SK-N-MC (cell line): ENCODE measurements at places on chromosomes 12 and 14.

GRCh38 chr14:59098377-59098776 lies 90.1 kb upstream of the DAAM1 start:
- DNase-seq, result no peak

GRCh38 chr12:12201274-12201758 lies 65.5 kb downstream of the LRP6 start:
- DNase-seq, result no peak

GRCh38 chr12:2616763-2617162 lies 178.0 kb upstream of the FKBP4 start:
- no peak for DNase-seq

DNA sequence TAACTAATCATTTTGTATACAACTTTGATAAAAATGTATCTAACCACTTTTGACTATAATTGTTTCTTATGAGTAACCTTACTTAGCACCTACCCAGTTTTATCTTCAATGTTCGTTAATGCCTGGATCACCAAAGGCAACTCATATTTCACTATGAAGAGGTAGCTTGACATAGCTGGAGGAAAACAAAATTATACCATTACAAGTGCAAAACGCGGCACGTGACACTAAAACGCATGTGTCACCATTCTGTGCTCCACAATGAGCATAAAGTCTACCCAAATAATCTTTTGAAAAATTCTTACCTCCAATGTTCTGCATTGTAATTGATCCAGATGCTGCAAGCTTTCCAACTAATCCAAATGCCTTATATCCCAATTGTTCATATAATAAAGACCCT lies 5.8 kb downstream of the SLC38A2 start:
- DNase-seq, result no peak

GRCh38 chr12:19915392-19916195 lies 452.7 kb upstream of the PDE3A start:
- DNase-seq, result no peak

GRCh38 chr12:70948236-70948975 lies 27.9 kb upstream of the PTPRR start:
- no peak for DNase-seq

DNA sequence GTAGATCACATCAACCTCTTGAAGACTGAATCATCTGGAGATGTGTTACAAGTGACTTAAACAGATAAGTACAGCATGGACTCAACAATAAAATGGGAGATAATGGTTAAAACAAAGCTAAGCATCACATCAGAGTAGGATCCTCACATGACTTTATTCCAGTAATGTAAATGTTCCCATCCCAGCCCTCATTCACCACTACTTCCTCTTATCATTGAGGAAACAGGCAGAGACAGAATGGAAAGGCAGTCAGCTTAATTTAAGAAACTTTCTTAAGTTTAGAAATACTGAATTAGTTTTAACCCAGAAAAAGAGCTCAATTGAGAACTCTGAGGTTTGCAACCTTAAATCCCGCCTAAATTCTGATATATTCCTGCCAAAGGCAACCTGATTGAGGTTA lies 1.2 kb upstream of the ALG10 start:
- no peak for DNase-seq

DNA sequence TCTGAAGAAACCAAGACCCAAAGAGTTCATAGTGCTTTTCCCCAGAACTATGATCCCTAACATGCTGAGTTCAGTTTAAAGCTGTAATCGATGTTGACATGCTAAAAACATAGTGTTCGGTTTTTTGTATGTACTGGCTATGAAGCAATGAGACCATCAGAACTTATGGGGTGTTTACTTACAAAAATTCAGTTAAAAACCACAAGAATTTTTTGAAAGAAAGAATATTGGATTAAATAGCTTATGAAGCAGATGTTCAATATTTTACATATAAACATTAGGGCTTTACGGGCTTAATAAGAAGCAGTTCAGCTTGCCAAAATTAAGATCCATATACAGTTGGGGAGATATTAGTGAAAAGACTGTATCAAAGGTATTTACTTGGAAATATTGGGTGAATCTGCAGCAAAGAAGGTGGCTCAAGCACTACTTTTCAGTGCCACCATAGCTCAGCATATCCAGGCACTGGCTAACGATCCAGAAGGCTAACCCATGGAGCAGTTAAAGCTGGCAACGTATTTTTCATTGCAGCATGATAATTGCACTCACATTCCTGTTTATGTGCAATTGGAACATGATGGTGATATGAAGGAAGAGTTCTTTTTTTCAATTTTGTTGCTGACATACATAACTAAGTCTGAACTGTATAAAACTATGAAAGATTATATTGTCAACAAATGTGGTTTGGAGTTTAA lies 125.9 kb downstream of the EFCAB11 start:
- DNase-seq, result no peak

- no peak for DNase-seq
Observed at GRCh38 chr12:38159591-38160317, 156.8 kb upstream of the ALG10B start.

- DNase-seq, result no peak
Observed at GRCh38 chr12:71838231-71838630, 1.3 kb upstream of the TBC1D15 start.

DNA sequence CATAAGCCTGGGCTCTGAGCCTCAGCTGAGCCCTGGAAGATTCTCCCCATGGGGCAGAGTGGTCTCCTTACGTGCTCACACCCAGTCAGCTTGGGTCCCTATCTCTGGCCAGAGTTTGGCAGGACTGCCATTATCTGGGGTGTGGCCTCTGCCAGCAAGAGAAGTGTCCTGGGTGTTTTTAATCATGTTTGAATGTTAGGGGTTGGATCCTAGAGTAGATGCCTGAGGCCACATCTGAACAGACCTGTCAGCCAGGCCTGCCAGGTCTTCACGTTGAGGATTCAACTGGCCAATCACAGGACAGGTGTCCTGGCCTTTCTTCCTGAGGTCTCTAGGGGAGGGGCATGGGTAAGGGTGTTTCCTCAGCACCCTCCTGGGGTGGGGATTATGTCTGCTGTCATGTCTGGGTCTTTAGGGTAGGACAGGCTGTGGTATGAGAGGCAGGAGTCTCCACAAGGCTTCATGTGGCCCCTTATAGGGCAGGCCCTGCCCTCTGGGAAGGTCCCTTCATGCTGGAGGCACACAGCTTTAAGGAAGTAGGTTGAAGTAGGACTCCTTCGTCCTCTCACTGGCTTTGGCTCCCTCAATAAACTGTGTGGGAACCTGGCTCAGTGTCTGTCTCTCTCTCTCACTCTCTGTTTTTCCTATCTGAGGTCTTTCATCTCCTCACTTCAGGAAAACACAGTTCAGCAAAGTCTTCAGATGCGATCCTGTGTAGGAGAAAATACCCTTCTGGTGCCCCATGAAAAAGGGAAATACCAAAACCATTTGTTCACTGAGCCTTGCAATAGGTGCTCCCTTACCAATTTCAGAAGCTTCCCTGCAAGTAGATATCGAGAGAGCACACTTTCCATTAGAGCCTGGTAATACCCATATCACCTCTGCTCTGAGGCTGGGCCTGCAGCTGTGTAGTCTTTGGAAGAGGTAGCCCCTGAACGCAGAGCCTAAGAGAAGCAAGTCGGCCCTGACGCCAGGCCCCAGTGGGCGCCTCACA lies 6.7 kb upstream of the FITM1 start:
- no peak for DNase-seq

GRCh38 chr14:39393289-39393688 lies 38.9 kb downstream of the FBXO33 start:
- DNase-seq, result no peak

DNA sequence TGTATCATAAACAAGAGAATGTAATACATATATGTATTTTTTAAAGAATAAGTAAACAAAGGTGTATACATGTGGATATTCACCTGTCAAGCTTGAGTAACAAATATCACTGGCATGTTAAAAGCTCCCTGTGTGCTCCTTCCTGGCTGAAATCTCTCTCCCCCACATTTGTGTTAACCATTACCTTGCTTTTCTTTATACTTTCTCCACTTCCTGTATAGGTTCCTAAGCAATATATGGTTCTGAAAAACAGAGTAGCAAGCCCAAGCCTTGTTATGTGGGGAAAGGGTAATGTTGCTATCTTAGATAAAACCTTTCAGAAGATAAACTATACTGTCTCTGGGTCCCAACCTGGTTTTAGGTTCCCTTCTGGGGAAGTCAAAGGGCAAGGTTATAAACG lies 32.3 kb upstream of the TBC1D30 start:
- DNase-seq, result no peak

DNA sequence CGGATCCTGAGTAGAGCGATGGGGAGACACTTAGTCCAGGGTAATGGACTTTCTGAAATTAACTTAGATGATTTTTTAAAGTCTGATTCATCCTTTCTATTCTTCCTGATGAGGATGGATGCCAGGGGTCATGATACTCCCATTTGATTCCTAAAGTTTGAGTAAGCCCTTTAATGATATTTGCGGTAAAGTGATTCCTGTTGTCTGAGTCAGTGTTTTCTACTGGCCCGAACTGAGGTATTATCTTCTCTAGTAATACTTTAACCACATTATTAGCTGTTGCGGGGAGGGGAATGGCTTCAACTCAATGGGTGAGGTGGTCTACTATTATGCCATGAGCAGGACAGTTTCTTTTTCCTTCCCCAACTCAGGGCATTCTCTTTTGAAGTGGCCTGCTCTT lies 111.6 kb downstream of the RIN3 start:
- DNase-seq, result no peak

- no peak for DNase-seq
Observed at GRCh38 chr12:10220398-10221077, 7.9 kb downstream of the GABARAPL1 start.
